Karpas-422 (cell line): ENCODE measurements at places on chromosomes 7 and 10. TPM values are rescaled to one million over a fixed set of nuclear protein-coding genes. Genes with fewer than 3 reads are reported as not detected.

DNA sequence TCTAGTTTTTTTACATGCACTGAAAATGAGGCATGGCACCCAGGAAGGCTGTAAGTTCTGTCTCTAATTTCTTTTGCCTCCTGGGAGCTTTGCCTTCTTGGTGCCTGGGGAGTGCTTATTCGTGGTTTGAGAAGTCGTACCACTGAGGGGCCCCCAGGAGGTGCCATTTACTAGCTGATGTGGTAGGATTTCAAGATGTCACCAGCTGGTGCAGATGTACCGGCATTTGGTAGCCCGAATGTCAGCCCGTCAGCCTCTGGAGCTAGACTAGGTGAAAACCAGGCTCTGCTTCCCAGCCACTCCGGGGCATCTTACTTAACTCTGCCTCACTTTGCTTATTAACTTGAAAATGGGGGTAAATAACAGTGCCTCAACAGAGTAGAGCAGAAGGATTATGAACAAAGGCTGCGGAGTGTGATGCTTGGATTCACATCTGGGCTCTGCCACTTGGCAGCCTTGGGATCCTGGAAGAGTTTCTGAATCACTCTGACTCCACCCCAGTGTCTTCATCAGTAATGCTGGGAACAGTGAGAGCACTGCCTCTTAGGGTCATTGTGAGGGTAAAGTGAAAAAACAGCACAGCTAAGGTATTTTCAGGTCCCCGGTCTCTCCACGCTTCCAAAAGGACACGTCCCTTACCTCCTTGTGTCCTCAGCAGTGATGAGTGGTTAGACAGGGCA, 31.4 kb upstream of the BTBD16 start:
- no peak for DNase-seq

DNA sequence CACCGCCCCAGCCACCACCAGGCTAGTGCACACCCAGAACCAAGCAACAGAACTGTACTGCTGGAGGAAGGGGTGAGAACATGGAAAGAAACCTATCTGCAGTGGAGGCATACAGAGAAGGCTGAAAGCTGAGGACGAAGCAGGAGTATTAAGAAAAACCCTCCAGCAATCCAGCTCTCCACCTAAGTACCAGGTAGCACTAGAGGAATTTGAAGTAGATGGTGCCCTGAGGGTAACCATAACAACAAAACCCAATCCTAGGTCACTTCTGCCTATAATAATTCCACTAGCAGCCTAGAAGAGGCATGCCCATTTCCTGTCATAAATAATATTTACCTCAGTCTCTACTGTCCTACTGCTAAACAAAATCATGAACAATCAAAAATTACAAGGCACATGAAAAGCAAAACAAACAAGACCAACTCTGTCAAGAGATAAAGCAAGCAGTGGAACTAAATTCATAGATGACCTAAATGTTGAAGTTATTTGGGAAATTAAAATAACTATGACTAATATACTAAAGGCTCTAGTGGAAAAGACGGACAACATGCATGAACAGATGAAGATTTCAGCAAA, 51.1 kb downstream of the HYCC1 start:
- no peak for DNase-seq

- peak; percentile 52 for DNase-seq
These were observed 122.0 kb downstream of the FAM53B start for GRCh38 chr10:124622158-124622557.

- DNase-seq = no peak
These were observed 946.9 kb downstream of the SORCS1 start for GRCh38 chr10:106217627-106218026.

DNA sequence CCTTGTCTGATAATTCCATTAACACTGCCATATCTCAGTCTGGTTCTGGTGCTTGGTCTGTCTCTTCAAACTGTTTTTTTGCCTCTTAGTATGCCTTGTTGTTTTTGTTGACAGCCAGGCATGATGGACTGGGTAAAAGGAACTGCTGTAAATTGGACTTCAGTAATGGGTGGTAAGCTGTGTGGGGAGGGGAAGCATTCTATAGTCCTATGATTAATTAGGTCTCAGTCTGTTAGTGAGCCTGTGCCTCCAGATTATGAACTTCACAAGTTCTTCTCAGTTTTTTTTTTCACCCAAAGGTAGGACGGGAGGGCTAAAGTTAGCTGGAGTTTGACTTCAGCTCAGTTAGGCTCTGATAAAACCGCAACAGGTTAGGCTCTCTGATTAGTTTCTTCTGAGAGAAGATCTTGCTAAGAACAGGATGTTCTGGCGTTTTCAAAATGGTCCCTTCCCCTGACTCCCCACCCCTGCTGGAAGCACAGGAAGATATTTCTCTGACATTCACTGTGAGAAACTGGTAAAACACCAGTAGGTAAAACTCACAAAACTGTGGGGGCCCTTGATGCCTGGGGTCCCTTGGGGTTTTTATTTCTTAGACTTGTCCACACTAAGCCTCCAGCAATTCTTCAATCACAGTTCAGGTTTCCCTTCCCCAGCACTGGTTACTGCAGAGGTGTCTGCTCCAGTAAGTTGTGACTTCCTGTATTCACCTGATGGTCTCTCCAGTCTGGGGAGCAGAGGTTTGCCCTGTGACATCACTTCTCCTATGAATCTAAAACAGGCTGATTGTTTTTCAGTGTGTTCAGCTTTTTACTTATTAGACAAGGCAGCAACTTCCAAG, 43.3 kb upstream of the CCDC71L start:
- DNase-seq = peak; percentile 40

- peak; percentile 81 for DNase-seq
These were observed 100.9 kb upstream of the YAE1 start for GRCh38 chr7:39465055-39465929.

GRCh38 chr10:11275651-11276050, 258.0 kb downstream of the CELF2 start:
- no peak for DNase-seq

- no peak for DNase-seq
These were observed 25.0 kb upstream of the FZD1 start for GRCh38 chr7:91239171-91239604.

GRCh38 chr10:60704471-60704870, 73.8 kb upstream of the CDK1 start:
- no peak for DNase-seq

DNA sequence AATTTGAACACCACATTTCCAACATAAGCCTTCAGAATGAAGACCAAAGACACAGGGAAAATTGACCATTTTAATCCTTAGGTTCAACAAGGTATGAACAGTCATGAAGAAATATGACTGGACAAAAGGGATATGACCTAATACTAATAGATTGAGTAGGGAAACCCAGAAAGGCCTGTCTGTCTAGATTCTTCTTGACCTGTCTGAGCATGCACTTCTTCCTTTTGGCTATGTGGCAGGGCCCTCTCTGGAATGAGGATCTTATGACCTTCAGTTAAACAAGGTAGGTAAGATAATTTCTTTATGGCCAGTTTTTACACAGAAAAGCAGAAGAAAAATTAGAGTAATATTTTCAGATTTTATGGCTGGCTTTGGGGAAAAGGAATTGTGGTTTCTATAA, 3.0 kb upstream of the PHYHIPL start:
- DNase-seq = no peak

GRCh38 chr7:40298421-40298820, 163.6 kb downstream of the SUGCT start:
- no peak for DNase-seq

Gene MEIG1
- 2.6 TPM in 1 of 2 replicates, not detected in the other for total RNA-seq

Gene CDK6
- 49.4 and 65.1 TPM in 2 replicates for total RNA-seq

Gene MNX1
- total RNA-seq = 0.22 and 0.61 TPM in 2 replicates

Gene SORCS1
- total RNA-seq = not detected in 2 replicates
